Dermis blood vessel endothelial cell (primary cell): ENCODE measurements at places on chromosomes 12 and 14. TPM values are rescaled to one million over a fixed set of nuclear protein-coding genes. Genes with fewer than 3 reads are reported as not detected.
A peak's percentile ranks its signal among the peaks of the same experiment; 100 is the strongest.

Gene ACOT6
- not detected in 2 replicates for total RNA-seq

DNA sequence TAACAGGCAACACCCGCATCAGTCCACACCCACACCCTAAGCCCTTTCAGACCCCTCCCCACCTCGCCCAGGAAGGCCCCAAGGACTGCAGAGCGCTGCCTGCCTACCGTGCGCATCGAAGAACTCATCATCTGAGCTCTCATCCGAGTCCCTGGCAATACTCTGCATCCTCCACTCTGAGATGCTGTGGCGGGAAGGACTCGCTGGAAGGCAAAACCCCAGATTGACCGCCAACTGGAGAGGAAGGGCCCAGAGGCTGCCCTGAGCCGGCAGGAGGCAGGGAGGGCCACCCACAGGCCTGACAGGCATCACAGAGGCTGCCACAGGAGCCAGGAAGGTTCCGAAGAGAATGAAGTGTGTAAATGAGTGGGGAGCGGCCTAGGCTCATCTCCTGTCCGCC, 23.8 kb downstream of the ARL6IP4 start:
- DNase-seq, result no peak

Gene GPR137C
- total RNA-seq, result 1.4 and 2.2 TPM in 2 replicates

- DNase-seq, result peak; percentile 41
These were observed 11.0 kb downstream of the OR6S1 start for GRCh38 chr14:20630340-20631022.

- DNase-seq, result no peak
These were observed 57.9 kb downstream of the FZD10 start for GRCh38 chr12:130219929-130220705.

DNA sequence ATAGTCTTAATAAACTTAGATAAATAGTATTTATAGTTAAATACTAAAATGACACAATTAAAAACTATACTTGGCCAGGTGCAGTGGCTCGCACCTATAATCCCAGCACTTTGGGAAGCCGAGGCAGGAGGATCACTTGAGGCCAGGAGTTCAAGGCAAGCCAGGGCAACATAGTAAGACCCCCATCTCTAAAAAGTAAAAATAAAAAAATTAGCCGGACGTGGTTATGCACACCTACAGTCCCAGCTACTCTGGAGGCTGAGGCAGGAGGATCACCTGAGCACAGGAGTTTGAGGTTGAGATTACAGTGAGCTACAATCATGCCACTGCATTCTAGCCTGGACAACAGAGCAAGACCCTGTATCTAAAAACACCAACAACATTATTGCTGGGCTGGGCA, 16.0 kb downstream of the CINP start:
- no peak for DNase-seq

Gene NINJ2
- 1.2 and 4.8 TPM in 2 replicates for total RNA-seq

Gene MRPL52
- total RNA-seq, result 30.1 and 38.1 TPM in 2 replicates

DNA sequence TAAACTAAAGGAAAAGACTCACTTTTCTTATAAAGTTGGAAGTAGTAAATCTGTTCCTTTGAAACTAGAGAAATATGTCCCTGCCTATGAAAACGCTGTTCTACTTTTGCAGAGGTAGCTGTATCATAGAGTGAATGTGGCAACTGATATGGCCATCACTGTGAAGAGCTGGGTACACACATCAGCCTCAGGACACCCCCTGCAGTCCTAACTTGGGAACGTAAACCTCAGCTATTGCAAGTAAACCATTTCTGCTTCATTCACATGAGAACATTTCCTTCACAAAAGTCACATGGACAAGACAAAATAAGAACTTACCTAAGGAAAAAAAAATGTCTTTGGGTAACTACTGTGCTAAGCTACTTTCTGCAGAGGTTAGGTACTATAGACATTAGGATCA, 233.3 kb upstream of the PPFIA2 start:
- DNase-seq, result no peak
